Lung microvascular endothelial cell (primary cell): ENCODE measurements at places on chromosomes 5 and 9. TPM values are rescaled to one million over a fixed set of nuclear protein-coding genes. Genes with fewer than 3 reads are reported as not detected.

DNA sequence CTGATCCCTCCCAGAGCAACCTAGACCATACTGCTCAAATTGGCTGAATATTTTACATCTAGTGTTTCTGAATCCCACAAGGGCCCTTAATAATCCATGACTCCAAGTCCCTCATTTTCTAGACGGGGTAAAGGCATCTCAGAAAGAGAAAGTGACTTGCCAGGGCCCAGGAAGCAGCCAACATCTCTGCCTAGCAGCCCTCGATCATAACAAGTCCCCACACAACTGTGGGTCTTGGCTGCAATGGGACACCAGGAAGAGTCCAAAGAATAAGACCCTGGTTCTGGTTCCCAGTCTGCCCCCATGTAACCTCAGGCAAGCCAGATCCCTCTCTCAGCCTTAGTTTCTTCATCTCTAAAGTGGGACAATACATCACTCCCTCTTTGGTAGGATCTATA, 6.3 kb downstream of the ANXA6 start:
- DNase-seq = no peak

The NCS1 gene
- total RNA-seq = 4.8 and 10.2 TPM in 2 replicates

- DNase-seq = no peak
Observed at GRCh38 chr5:168260353-168261226, 30.9 kb upstream of the WWC1 start.

DNA sequence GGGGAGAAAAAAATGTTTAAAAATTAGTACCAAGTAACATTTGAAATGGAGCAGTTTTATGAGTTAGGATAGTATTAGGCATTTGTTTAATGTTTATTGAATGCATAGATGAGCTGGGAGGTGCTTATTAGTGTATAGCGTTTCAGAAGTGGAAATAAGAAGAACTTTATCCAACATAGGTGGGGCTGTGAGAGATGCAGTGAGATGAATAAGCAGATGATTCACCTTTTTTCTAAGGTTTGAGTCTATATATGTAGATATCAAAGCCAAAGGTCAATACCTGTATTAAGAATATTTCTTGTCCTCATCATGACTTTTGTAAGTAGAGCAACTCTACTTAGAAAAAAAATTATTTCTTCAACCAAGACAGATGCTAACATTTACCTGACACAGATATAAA, 54.6 kb upstream of the POU4F3 start:
- DNase-seq = peak; percentile 5

The PTGDS gene
- 0.22 and 0.79 TPM in 2 replicates for total RNA-seq

DNA sequence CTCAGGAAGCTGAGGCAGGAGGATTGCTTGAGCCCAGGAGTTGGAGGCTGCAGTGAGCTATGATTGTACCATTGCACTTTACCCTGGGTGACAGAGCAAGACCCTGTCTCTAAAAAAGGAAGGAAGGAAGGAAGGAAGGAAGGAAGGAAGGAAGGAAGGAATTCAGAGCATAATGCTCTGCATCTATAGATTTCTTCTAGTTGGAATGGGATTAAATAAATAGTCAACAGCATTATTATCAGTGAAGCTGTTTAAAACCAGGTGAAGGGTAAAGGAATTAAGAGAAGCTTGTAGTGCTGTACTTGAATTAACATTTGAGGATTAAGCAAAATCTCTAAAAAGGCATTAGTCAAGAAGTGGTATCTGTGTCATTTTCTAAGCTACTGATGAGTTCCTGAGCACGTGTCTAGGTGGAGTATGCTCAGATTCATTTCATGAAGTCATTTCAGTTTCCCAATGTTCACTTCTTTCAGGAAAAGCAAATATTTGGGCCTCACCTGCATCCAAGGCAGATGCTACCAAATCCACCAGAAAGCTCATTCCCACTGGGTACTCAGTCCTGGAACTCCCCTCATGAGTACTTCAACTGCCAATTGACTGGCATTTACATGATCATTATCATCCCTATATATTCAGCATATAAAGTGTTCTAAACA, 8.4 kb downstream of the PDE6A start:
- no peak for DNase-seq

DNA sequence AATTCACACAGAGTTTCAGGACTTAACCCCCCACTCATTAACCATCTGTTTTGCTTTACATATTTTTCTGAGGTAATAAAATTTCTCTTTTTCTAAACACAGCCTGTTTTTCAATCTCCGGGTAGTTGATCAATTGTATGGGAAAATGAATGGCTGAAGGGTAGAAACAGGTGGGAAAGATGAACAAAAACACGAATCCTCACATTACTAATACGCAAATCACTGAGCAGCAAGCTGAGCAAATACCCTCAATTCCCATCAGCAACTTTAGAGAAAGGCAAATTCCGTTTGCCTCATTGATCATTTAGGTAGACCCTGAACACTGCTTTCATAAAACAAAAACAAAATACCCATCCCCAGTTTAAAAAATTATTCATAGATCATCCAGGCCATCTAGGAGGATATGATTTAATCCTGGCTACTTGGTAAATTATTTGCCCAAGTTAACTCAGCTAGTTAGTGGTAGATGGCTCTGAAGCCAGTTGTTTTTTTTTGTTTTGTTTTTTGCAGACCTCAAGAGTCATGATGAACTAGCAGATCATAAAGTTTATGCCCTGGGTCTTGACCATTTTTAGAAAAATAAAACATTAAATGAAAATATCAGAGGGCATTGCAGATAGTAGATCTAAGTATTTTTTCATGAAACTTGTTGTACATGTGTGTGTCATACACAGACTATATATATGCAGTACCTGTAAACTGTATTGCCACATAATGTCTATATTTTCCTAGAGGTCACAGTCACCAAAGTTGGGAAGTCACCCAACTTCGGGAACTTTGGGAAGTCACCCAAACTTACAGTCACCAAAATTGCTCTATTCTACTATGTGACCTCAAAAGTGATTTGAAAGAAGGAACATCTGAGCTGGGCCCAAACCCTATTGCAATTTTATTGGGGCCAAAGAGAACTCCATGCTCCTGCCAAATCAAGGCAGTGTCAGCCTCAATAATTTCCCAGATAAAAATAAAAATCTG, 1.6 kb upstream of the CD274 start:
- no peak for DNase-seq

DNA sequence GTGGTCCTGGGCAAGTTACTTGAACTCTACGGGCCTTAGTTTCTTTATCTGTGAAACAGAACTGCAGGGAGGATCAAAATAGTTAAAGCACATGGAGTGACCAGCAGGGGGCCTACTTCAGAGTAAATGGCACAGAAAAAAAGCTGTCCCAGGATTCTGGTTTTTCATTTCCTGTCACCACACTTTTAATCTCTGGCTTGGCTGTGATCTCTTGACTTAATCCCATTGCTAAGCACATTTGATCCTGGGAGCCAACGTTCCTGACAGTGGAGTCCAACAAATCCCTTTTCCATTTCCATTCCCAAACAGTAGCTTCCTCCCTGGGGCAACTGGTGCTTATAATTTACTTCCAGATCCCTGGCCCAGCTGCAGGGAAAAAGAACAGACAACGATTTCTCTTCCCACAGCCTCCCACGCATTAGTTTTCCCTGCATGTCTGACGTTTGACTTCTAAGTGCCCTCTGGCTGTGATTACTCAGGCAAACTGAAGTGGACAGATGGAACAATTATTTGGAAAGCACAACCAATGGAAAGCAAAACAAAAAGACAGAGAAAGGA, 136.5 kb upstream of the STK32A start:
- peak; percentile 49 for DNase-seq

GRCh38 chr9:71859939-71860338, 51.1 kb downstream of the ABHD17B start:
- DNase-seq = no peak

GRCh38 chr9:36935332-36935731, 98.7 kb downstream of the PAX5 start:
- DNase-seq = no peak

The ACSL6 gene
- 0.40 and 0.65 TPM in 2 replicates for total RNA-seq

The CTSL gene
- total RNA-seq = 236 and 362 TPM in 2 replicates

The SPACA9 gene
- 0.60 and 1.3 TPM in 2 replicates for total RNA-seq

- DNase-seq = no peak
Observed at GRCh38 chr5:143448518-143448917, 45.0 kb upstream of the NR3C1 start.

The UBE2QL1 gene
- under 0.01 and 0.20 TPM in 2 replicates for total RNA-seq

DNA sequence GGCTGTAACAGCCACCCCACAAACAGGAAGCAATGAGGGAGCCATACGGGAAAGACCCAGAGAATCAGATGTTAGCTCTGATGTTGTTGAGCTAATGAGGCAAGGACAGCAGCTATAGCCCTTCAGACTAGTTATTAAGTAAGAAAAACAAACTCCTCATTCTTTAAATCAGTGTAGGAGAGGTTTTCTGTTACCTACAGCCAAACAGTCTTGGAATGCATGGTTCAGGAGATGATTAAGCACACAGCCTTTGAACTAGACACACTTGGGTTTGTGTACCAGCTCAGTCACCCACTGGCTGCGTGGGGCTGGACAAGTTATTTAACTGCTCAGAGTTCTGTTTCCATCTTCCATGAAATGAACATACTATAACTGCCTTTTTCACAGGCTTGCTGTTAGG, 68.1 kb downstream of the SPOCK1 start:
- no peak for DNase-seq
